ENCODE measurements at places on chromosomes 6 and 20.

- no peak for DNase-seq
Observed at GRCh38 chr6:38750968-38751615, 36.0 kb downstream of the DNAH8 start.

DNA sequence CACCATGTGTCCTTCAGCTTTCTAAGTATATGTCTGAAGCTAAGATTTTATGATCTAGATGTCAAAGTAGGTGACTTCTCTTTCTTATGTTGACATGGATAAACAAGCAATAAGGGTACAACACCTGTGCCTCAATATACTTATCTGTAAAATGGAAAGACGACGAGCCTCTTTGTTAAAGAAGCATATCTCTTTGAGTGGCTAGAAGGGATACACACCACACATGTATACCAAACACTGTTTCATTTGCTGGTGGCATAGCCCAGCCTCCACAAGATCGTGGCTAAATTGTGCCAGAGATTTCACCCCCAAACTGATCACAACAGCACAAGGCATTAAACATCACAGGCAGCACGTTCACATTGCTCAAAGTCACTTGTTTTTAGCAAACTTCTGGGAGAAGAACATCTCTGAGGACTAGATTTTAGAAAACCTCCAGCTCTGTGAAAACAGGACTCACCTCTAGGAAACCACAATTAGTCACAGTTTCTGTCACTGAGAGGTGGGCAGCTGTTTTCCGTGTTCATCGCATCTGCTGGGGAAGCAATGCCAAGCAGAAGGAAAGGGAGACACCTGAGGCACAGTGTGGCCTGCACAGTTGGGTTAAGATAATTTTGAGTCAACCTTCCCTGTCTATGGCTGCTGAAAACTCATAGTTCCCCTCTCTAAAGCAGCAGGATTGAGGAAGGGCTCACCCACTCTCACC is 263.0 kb upstream of the PLCB4 start:
- DNase-seq: no peak

DNA sequence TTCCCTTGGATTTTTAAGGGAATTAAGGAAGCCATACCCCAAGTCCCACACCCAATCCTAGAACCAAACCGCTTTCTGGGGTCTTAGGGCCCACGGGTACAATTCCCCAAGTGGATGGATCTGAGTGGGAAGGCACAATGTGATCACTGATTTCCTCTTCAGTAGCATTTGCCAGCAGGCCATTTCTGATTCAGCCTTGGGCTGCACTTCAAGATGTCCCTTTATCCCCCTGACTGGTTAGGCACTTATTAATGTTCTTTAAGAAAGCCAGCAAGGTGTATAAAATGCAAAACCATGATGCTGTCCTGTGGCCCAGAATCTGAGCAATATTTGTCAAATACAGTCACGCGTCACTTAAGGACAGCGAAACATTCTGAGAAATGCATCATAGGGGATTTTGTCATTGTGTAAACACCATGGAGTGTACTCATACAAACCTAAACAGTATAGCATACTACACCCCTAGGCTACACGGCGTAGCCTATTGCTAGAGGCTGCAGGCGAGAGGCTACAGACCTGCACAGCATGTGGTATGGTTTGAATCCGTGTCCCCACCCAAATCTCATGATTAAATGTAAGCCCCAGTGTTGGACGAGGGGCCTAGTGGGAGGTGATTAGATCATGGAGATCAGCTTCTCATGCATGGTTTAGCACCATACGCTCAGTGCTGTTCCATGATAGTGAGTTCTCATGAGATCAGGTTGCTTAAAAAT is 234.2 kb downstream of the NRN1 start:
- DNase-seq: no peak

- DNase-seq: no peak
Observed at GRCh38 chr20:48769069-48769983, 58.5 kb downstream of the PREX1 start.

GRCh38 chr20:13278812-13279570 is 57.9 kb downstream of the ISM1 start:
- no peak for DNase-seq

DNA sequence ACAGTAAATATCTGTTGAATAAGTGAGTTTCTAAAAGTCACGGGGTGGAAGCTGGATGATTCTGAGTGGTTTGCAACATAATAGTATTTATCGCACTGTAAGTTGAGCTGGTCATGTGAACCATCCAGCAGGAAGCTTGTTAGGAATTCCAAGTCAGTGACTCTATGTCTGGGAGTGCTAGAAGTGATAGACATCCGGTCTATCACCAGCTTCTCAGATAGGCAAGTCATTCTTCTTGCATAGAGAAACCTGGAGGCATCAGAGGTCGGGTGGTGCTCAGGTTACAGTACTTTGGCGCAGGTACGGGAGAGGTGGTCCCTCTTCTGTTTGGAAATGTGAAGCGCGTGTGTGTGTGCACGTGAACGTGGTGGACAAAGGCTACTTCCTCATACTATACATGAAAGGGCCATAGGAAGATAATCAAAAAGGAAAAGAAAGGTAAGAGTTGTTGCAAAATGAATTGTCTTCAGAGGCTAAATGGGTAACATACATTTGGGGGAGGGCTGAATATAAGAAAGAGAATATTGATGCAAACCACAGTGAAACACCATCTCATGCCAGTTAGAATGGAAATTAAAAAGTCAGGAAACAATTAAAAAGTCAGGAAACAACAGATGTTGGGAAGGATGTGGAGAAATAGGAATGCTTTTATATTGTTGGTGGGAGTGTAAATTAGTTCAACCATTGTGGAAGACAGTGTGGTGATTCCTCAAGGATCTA is 299.3 kb upstream of the ZFP64 start:
- peak; percentile 95 for DNase-seq

DNA sequence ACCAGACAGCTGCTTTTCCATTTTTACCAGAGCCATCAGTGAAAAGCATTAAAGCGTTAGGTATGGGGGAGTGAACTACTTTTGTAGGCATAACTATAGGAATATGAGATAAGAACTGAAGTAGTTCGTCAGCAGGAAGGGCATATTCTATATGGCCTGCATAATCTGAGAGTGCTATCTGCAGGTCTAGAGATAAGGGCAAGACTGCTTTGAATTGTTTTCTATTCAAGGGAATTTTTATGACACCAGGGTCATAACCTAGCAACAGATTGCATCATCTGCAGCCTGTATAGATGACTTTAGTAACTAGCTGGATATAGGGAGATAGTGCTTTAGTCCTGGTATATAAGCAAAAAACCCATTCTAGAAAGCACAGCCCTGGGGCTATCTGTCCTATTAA is 437.3 kb upstream of the HTR1E start:
- DNase-seq: no peak

DNA sequence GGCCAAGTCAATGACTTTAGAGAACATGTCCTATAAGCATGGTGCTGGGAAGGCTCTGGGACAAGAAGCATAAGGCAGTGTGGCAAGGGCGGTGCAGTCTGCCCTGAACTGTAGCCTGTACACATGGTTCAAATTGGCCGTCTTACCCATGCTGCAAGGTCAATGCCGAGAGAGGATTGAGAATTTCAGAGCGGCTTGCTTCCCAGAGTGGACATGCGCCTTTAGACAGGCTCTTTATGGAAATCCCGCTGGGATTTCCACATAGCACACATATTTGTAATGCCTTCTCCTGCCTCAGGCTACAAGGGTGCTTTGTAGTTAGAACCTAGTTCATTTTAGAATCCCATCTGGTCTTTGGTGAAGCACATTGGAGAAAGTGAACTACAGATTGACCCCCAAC is 36.1 kb upstream of the CEP162 start:
- no peak for DNase-seq

GRCh38 chr6:12296255-12296573 is 6.1 kb downstream of the EDN1 start:
- DNase-seq: peak; percentile 53

DNA sequence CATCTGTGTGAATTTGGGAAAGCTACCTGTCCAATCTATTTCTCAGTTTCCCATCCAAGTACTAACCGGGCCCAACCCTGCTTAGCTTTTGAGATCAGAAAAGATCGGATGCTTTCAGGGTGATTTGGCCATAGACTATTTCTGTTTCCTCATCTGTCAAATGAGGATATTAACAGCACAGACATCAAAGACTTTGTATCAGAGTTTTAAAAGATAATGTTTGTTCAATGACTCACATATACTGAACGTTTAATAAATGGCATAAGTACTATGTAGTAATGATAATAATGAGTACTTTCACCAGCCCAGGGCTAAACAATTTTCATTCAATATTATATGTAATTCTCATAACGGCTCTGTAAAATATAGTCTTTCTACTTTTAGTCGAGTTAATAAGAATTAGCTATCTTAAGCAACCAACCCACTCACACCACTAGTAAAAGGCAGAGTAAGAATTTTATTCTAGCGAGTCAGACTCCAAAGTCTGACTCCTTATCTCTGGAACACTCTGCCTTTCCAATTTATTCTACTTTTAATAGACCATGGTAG is 216.5 kb downstream of the ARHGAP18 start:
- DNase-seq: peak; percentile 62

DNA sequence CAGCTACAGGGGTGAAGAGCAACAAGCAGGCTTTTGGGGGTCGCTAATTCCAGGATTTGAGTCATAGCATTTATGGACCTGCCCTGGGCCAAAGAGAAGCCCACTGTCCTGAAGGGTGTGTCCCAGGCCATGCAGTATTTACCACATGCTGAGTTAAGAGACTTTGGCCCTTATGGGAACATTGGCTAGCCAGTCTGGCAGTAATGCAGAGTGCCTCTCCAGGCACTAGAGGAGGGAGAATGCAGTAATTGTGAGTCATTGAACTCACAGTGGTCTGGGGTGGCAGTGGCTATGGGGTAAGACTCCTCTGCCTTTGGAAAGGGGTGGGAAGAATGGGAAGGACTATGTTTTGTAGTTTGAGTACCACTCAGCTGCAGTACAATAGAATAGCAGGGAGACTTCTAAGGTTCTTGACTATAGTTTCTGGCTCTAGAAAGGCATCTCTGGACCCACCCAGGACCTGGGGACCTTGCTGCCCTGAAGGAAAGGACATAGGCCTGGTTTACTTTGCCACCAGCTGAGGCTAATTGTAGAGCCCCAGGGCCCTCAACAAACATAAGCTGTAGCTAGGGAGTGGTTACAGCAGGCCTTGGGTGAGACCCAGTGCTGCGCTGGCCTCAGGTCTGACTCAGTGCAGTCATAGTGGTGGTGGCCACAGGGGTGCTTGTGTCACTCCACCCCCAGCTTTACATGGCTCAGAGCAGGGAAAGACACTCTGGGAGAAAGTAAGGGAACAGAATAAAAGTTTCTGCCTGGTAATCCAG is 520.9 kb downstream of the HTR1B start:
- DNase-seq: no peak

GRCh38 chr6:132063738-132064137 is 112.6 kb upstream of the CCN2 start:
- DNase-seq: peak; percentile 98

GRCh38 chr6:148758492-148758891 is 11.7 kb downstream of the UST start:
- no peak for DNase-seq

DNA sequence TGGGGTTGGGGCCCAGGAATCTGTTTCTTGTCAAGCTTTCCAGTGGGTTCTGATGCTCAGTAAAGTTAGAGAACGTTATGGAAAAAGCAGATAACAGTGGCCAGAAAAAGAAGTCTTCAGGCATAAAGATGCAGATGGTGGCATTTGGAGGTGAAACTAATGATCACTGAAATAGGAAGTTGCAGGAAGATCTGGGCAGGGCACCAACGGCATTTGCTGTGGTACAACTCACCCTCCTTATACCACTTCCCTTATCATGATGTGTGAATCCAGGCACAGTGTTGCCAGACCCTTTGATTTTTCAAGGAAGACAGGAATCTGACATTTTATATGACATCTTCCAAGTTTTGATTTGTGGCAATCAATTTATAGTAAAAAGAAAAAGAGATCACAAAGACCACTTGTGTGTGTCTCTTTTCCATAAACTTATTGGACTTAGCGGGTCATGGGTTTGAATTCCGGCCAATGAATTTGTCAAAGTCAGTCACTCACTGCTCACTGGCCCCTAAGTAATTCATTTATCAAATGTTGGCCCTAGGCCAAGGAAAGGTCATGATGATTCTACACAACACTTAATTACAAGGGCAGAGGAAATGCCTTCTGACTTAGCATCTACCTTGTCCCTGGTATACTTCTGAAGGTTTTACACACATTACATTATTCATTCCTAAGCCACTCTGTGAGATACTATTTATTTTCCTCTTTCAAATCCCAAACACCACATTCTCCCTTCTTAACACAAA is 37.6 kb downstream of the LAMP5 start:
- DNase-seq: no peak

DNA sequence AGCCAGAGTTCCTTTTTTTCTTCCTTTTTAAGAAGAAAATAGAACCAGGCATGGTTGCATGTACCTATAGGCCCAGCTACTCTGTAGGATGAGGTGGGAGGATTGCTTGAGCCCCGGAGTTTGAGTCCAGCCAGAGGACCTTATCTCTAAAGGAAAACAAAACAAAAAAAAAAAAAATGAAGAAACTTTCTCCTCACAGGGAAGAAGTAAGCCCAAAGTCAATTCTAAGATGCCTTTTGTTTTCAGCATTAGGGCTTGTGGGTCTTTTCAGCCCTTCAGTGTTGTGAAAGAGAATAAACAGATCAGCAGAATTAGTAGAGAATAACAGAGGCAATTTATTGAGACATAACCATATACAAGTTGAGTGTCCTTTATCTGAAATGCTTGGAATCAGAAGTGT is 26.8 kb downstream of the ZNF451 start:
- DNase-seq: no peak

- no peak for DNase-seq
Observed at GRCh38 chr6:2958776-2959175, 12.6 kb downstream of the SERPINB6 start.

DNA sequence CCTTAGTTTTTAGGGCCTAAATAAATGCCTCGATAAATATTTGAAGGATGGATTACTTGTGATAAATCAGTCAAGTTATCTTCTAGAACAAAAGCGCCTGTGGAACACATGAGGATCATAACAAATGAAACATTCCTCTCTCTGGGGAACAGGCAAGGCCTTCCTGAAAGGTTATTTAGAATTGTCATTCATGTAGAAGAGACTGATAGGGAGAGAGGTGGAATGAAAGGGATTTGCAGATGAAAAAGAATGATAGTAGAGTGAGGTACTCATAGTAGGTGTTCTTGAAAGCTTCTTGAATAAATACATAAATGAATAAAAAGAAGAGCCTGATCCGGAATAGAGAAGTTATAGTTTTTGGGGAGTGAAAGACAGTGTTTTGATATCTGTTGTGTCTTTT is 30.5 kb downstream of the TSPYL4 start:
- DNase-seq: no peak

- DNase-seq: no peak
Observed at GRCh38 chr20:38776363-38776762, 28.1 kb downstream of the ACTR5 start.

GRCh38 chr6:168557512-168557911 is 116.5 kb downstream of the SMOC2 start:
- DNase-seq: no peak

- peak; percentile 39 for DNase-seq
Observed at GRCh38 chr6:150322466-150322871, 46.3 kb upstream of the IYD start.

GRCh38 chr6:81643156-81643555 is 109.3 kb downstream of the TENT5A start:
- no peak for DNase-seq

GRCh38 chr6:54252916-54253315 is 55.3 kb upstream of the TINAG start:
- DNase-seq: no peak

Measured in endothelial cell of umbilical vein (primary cell).